ENCODE measurements at places on chromosomes 16 and 17.

DNA sequence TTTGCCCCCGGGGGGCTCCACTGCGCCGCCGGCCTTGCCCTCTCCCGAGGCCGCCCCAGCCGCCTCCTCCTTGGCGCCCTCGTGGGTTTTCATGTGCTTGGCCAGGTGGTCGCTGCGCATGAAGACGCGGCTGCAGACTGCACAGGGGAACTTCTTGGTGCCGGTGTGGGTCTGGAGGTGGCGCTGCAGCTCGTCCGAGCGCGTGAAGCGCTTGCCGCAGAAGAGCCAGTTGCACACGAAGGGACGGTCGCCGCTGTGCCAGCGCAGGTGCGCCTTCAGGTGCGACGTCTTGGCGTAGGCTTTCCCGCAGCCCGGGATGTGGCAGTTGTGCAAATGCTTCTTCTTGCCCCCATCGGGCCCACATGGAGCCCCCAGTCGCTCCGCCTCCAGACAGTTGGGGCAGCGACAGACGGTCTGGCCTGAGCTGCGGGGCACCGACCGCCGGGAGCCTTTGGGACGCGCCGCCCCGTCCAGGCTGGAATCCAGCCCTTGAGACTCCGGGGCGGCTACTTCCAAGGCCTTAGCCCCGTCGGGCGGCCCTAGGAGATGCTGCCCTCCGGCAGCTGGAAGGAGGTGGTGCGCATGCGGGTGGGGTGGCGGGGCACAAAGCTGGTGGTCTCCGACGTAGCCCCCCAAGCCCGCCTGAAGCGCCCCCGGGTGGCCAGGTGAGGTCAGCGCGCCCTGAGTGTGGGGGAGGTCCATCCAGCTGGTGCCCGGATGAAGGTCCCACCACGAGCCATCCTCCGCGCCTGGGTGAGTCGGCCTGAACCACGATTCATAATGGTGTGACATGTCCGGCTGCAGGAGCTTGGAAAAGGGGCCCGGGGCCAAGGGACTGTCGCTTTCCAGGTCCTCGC, 3.4 kb downstream of the SP6 start:
- DNase-seq: no peak

GRCh38 chr16:88922114-88922825, 54.7 kb downstream of the CBFA2T3 start:
- DNase-seq: no peak

DNA sequence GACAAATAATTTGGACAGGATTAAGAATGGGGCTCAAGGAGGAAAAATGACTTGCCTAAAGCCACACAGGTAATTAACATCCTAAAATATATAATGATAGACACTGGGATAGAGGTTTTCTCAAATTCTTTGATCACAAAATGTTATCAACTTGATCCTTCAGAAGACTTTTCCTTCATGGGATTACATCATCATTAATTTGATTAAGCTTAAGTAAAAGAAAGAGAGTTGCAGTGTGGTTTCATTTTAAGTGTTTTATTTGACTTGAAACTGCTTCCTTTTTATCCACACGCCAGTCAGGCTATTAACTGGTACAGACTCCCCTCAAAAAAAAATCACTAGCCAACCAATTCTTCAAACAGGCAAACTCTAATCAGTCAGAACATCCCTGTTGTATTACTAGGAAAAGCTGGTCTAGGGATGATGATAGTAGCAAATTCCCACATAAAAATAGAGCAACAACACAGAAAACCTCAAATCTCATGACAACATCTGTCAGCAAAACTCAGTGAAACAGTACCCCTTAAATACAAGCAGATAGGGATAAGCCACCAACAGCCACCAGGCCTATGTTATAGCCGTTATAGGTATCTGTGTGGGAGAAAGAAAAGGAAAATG, 32.5 kb downstream of the AKAP10 start:
- no peak for DNase-seq

GRCh38 chr17:17757956-17758845, 76.9 kb downstream of the RAI1 start:
- DNase-seq: no peak

GRCh38 chr16:68324336-68324735, 13.5 kb downstream of the PRMT7 start:
- no peak for DNase-seq

DNA sequence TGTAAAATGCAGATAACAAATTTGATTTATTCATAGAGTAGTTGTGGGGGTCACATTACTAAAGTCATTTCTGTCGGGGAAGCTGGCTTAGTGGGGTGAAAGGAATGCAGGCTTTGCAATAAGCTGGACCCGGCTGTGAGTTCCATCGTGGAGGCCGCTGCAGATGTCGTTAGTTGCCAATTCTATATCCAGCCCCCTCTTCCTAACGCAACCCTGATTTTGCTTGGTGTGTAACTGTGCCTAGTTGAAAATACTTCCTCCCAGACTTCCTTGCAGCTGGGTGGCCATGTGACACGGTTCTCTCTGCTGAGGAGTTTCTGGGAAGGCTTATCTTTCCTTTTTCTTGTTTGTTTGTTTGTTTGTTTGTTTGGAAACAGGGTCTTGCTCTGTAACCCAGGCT, 4.5 kb downstream of the MFSD6L start:
- DNase-seq: no peak

GRCh38 chr16:64440421-64440831, 681.4 kb downstream of the CDH11 start:
- DNase-seq: no peak

- DNase-seq: no peak
These were observed 10.5 kb downstream of the PDILT start for GRCh38 chr16:20393801-20394577.

- DNase-seq: no peak
These were observed 12.8 kb downstream of the GPR179 start for GRCh38 chr17:38330941-38331411.

DNA sequence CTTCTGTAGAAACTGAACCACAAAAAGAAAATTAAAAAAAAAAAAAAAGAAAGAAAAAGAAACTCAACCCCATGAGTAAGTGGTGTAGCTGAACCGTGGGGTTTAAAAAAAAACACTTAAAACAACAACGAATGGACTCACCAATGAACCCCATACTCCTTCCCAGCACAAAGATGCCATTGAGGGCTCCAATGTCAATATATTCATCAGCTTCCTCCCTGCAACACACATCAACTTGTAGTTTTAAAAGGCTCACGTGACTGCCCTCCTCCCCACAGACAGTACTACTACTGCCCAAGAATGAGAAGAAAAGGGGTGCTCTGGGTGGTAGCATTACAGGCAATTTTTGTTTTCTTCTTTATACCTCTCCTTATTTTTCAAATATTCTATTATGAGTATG, 3.3 kb upstream of the KLHL11 start:
- no peak for DNase-seq

GRCh38 chr16:67438824-67439393, 8.0 kb downstream of the HSD11B2 start:
- DNase-seq: no peak

DNA sequence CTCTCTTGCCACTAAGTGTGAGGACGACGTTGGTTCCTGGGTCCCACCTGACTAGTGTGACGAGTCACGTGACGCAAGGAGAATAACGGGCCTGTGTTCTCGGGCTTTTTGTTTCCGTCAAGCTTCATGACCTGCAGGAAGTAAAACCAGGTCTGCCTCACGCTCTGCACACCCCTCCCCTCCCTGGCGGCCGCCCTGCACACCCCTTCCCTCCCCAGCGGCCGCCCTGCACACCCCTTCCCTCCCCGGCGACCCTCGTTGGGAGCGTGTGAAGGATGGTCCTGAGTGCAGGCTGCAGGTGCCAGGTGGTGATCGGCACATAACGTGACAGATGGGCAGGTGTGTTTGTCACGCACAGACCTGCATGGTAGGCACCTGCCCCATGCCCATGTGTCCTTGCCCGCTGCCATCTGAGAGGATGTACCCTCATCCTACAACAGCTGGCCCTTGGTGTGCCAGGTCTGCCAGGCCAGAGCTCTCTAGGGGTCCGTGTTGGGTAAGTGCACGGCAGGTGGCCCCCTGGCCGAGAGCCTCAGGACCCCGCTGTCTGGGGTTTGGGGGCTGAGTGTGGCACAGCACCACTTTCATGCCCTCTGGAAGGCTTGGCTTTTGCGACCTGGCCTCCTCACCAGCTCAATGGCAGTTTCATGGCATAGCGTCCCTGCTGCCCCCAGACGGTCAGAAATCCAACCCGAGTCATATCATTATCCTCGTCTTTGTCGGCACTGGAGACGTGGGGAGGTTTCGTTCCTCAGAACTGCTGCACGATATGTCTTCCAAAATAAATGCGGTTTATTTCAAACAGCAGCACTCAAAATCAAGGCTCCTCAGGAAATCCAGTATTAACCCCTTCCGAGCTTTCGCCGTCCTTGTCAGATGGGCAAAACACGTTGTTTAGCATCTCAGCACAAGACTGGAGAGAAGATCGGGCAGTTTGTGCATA, 191.8 kb upstream of the CHMP6 start:
- no peak for DNase-seq
